ENCODE measurements at places on chromosomes 5 and 9. TPM values are rescaled to one million over a fixed set of nuclear protein-coding genes. Genes with fewer than 3 reads are reported as not detected.
A peak's percentile ranks its signal among the peaks of the same experiment; 100 is the strongest.

DNA sequence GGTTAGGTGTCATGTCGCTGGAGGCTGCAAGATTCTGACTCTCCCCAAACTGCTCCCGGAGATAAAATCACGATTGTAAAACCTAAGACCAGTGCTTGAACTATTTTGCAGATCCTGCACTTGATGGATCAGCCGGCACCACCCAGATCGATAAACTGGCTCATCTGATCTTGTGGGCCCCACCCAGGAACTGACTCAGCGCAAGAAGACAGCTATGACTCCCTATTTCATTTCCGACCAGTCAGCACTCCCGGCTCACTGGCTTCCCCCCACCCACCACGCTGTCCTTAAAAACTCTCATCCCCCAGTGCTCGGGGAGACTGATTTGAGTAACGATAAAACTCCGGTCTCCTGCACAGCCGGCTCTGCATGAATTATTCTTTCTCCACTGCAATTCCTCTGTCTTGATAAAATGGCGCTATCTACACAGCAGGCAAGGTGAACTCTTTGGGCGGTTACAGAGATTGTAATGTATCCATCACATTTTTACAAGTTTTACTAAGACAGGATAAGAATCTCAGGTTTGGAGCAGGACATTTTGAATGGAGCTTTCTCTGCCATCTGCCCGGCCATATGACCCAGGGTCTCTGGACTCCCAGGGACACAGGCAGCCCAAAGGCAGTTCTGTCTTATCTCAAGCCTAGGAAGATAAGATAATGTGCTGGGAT is 10.6 kb upstream of the PPP1R26 start:
- H3K4me3 ChIP-seq, result no peak overlapping the region
- no peak for DNase-seq
- no peaks in the 10 kb centered on the region for H3K4me1 ChIP-seq

DNA sequence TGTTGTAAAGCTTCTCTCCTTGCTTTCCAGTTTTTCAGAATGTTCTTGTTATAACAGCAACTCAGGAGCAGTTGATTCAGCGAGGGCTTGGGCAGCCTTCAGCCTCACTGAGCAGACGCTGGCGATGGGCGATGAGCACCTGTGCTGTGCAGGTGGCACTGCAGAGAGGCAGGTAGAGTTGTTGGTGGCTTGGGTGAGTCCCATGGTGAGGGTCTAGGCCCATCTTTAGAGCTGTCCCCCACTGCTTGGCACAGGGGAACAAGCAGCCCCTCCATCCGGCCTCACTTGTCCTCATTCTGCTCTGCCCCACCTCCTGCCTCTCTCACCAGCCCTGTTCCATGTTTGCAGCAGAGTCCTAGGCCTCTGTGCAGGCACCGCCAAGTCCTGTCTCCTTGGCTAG is 6.1 kb upstream of the CXCL14 start:
- DNase-seq, result no peak
- no peaks in the 10 kb centered on the region for H3K4me1 ChIP-seq
- H3K27ac ChIP-seq, result no peak overlapping the region
- H3K4me3 ChIP-seq, result no peak overlapping the region
- no peaks in the 10 kb centered on the region for H3K36me3 ChIP-seq
- H3K27me3 ChIP-seq, result no peaks in the 10 kb centered on the region

GRCh38 chr5:138666226-138666742 is 86.9 kb upstream of the CTNNA1 start:
- no peak overlapping the region for H3K4me3 ChIP-seq
- no peaks in the 10 kb centered on the region for H3K36me3 ChIP-seq
- DNase-seq, result no peak
- H3K27me3 ChIP-seq, result no peaks in the 10 kb centered on the region

Gene SLC34A1
- total RNA-seq, result not detected

DNA sequence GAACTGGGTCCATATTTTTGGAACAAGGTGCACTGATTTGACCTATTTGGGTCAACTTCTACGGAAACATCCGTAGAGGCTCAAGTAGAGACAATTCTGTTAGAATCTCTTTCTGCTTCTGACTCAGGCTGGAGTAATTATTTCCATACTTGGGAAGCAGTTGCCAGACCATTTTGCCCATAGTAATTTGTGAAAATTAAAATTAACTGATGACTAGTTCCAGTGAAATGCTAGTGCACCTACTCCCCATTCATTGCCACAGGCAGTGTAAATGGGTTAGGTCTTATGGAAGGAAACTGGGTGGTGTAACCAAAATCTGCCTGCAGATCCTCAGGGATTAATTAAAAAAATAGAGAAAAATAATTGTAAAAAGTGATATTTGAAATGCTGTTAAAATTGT is 201.1 kb downstream of the TENT4A start:
- H3K27me3 ChIP-seq, result no peaks in the 10 kb centered on the region
- DNase-seq, result no peak

DNA sequence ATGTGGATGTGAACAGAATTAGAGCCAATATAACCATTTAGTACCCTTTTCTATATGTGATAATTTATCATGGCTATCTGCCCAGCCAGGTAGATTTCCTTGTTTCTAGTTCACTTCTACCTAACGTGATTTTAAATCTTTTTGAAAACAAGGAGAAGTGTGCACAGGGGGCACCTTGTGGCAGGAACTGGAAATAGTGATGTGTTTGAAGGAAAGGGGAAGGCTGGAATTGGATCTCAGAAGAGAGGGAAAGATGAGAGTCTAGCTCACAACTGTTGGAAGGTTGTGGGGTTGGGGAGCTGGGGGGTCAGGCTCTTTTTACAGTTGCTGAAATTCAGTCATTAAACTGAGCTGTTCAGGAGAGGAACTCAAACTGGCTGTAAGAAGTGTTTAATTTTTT is 219.5 kb downstream of the KCTD16 start:
- H3K27ac ChIP-seq, result no peak overlapping the region
- no peaks in the 10 kb centered on the region for H3K4me1 ChIP-seq
- no peaks in the 10 kb centered on the region for H3K36me3 ChIP-seq
- H3K27me3 ChIP-seq, result no peaks in the 10 kb centered on the region
- DNase-seq, result no peak

Gene CCDC69
- 101 TPM for total RNA-seq

Gene FOXI1
- total RNA-seq, result not detected

GRCh38 chr9:87034841-87035240 is 87.5 kb upstream of the GAS1 start:
- no peaks in the 10 kb centered on the region for H3K27me3 ChIP-seq
- no peaks in the 10 kb centered on the region for H3K36me3 ChIP-seq

Gene ZFP2
- 0.75 TPM for total RNA-seq

DNA sequence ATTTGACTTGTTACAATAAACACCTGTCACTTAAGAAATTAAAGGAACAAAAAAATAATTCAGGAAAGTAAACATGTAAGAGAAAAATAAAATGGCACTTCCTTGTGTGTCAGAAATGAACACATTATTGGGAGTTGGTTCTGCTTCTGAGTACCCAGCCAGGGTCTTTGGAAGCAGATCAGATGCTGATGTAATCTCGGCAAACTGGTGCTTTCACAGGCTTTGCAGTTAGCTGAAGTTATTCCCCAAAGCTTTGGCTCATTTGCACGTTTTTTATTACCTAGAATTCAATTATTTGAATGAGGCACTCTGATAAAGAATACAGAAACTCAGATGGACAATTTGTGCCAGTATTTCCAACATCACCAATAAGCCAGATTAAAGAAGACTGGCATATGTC is 10.9 kb downstream of the CDH18 start:
- H3K27ac ChIP-seq, result no peak overlapping the region
- H3K4me1 ChIP-seq, result no peaks in the 10 kb centered on the region
- DNase-seq, result no peak
- H3K4me3 ChIP-seq, result no peak overlapping the region

GRCh38 chr5:108543486-108543885 is 161.6 kb upstream of the FBXL17 start:
- H3K27me3 ChIP-seq, result no peaks in the 10 kb centered on the region
- H3K36me3 ChIP-seq, result no peaks in the 10 kb centered on the region
- no peaks in the 10 kb centered on the region for H3K4me1 ChIP-seq
- DNase-seq, result no peak
- H3K27ac ChIP-seq, result no peak overlapping the region

DNA sequence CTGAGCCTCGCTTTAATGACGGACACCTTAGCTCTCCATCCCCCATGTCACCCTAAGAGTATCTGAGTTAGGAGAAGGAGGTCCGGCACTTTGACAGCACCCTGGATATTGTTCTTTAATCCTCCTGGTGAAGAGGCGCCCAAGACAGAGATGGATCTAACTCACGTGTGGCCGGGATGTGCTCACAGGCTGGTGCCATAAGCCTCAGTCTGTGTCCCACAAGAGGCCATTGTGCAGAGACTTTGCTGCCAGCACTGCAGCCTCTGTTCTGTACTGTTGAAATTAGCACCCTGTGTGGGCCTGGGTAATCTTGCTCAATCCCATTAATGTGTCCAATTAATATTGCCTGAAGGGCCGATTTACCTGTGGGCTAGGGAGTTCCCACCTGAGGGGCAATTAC is 37.7 kb downstream of the NXNL2 start:
- no peaks in the 10 kb centered on the region for H3K36me3 ChIP-seq
- no peak for DNase-seq
- no peaks in the 10 kb centered on the region for H3K4me1 ChIP-seq
- no peaks in the 10 kb centered on the region for H3K27me3 ChIP-seq

Gene PCDHGB7
- 10.2 TPM for total RNA-seq

Gene PCDHB6
- total RNA-seq, result 1.5 TPM

Gene FOXD4L4
- not detected for total RNA-seq

GRCh38 chr5:6812800-6813731 is 99.8 kb downstream of the TENT4A start:
- H3K4me3 ChIP-seq, result no peak overlapping the region
- H3K36me3 ChIP-seq, result no peaks in the 10 kb centered on the region
- peak; percentile 70 for DNase-seq
- no peak overlapping the region for H3K27ac ChIP-seq
- H3K27me3 ChIP-seq, result no peaks in the 10 kb centered on the region

Gene NKD2
- 6.5 TPM for total RNA-seq

- H3K4me1 ChIP-seq, result no peaks in the 10 kb centered on the region
- no peak for DNase-seq
- H3K27ac ChIP-seq, result no peak overlapping the region
- H3K36me3 ChIP-seq, result no peaks in the 10 kb centered on the region
- H3K4me3 ChIP-seq, result no peak overlapping the region
- H3K27me3 ChIP-seq, result no peaks in the 10 kb centered on the region
These were observed 54.6 kb upstream of the CLINT1 start for GRCh38 chr5:157913575-157913974.

All from ascending aorta (tissue), 2 donors.